C1 segment of cervical spinal cord (tissue), 14 donors: ENCODE measurements at places on chromosomes 11 and 22.

DNA sequence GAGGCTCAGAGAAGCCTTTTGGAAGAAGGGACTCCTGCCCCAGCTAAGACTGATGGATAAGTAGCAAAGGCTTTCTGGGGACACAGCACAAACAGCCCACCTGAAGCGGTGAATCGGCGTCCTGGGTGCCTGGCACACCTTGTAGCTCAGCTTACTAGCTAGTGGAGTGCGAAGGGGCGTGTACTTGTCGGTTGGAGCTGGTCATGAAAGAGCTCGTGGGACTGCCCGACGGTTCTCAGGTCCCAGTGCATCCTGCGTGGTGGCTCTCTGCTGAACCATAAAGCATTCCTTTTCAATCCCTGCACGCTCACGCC, 690 bp upstream of the UVRAG start:
- DNase-seq = no peak

DNA sequence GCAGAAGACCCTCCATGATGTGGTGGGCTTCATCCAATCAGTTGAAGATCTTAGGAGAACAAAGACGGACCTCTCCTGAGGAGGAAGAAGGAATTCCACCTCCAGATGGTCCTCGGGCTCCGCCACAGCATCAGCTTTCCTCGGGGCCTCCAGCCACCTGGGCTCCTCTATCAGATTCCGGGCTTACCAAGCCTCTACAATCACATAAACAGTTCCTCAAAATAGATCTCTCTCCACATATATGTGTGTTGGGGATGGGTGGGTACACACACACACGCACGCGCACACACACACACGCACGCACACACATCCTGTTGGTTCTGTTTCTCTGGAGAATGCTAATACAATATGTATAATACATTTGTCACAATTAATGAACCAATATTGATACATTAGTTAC, 18.8 kb upstream of the NLRP6 start:
- no peak for DNase-seq

- DNase-seq = peak; percentile 42
Observed at GRCh38 chr22:17266251-17266971, 47.2 kb upstream of the ADA2 start.

- no peak for DNase-seq
Observed at GRCh38 chr11:60757231-60757800, 649 bp downstream of the MS4A15 start.

- DNase-seq = no peak
Observed at GRCh38 chr22:46004105-46004866, 27.3 kb upstream of the WNT7B start.

DNA sequence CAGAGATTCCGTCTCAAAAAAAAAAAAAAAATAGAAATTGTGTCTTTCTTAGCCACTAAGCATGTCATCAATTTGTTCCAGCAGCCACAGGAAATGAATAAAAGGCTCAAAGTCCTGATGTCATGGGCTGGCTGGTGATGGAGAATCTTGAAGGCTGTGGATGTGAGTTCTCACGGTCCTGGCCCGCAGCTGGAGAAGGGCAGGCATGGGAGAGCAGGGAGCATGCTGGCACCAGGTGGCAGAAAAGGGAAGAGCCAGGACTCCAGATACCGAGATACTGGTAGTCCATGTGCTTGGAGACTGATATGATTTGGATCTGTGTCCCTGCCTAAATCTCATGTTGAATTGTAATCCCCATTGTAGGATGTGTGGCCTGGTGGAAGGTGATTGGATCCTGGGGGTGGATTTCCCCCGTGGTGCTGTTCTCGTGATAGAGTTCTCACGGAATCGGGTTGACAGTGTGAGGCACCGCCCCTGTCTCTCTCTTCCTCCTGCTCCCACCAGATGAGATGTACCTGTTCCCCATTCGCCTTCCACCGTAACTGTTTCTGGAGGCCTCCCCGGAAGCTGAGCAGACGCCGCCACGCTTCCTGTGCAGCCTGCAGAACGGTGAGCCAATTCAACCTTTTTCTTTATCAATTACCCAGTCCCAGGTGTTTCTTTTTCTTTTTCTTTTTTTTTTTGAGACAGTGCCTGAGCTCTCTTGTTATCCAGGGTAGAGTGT, 18.1 kb downstream of the MRGPRD start:
- no peak for DNase-seq

DNA sequence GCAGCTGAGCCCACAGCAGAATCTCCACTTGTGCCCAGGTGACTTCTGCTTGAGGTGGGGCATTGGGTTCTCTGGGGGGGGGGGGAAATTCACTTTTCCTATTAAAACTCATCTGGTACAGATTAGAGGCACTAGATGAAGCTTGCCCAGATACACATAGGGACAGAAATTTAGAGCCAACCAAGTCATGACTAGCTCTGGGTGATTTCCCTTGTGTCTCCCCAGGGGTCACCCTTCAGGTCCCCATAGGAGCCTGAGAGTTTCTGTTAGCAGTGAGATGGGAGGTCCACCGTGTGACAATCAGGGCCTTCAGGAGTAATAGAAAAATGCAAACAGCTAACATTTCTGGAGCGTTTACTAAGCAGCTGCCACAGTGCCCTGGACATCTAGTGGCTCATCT, 77.0 kb downstream of the NAT10 start:
- DNase-seq = no peak

DNA sequence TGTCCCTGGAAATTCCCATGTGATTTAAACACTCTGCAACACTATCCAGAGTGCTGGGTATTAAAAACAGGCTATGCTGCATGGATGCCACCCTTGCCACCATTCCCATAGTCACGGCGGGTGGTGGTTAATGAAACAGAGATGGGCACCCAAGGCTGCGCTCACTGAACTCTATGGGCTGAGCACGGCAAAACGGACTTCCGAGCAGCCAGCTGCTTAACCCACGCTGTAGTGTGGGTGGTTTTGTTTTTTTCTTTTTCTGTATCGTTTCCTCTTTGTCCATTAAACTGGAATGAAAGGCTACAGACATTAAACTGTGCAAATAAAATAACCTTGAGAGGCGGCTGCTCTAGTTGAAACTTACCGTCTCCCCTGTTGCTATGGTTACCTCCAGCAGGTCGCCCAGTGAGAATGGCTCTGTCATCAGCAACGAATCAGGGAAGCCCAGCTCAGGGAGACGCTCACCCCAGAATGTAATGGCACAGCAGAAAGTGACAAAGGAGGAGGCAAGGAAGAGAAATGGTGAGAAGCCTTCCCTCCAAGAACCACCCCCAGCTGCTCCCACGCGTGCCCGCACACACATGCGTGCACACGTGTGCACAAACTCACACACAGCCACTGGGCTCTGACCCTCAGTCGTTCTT, 102.1 kb downstream of the C11orf91 start:
- no peak for DNase-seq

DNA sequence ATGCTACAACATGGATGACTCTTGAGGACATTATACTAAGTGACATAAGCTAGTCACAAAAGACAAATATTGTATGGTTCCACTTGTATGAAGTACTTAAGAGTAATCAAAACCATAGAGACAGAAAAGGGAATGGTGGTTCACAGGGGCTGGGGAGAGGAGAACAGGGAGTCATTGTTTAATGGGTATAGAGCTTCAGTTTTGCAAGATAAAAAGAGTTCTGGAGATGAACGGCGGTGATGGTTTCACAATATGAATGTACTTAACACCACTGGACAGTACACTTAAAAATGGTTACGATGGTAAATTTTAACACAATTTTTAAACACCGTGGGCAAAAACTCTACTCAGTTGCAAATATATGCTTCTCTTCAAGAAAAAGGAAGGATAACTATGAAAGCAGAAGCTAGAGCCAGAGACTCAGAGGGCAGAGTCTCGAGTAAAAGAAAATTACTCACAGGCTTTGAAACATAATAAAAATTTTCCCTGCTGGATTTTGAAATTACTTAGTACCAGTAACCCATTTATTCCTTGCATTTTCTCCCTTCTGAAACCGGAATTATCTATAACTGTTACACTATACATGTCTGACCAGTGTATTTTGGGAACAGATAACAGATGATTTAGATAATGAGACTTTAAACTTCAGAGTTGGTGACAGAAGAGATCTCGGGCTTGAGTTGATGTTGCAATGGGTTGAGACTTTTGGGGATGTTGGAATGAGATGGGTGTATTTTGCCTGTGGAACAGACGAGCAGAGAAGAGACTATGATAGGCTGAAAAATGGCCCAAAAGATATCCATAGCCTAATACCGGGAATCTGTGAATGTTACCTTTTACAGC, 15.0 kb downstream of the MRTFA start:
- no peak for DNase-seq

GRCh38 chr11:17230867-17231851, 23.4 kb upstream of the PIK3C2A start:
- no peak for DNase-seq

GRCh38 chr11:30879322-30880005, 293.3 kb upstream of the MPPED2 start:
- no peak for DNase-seq

DNA sequence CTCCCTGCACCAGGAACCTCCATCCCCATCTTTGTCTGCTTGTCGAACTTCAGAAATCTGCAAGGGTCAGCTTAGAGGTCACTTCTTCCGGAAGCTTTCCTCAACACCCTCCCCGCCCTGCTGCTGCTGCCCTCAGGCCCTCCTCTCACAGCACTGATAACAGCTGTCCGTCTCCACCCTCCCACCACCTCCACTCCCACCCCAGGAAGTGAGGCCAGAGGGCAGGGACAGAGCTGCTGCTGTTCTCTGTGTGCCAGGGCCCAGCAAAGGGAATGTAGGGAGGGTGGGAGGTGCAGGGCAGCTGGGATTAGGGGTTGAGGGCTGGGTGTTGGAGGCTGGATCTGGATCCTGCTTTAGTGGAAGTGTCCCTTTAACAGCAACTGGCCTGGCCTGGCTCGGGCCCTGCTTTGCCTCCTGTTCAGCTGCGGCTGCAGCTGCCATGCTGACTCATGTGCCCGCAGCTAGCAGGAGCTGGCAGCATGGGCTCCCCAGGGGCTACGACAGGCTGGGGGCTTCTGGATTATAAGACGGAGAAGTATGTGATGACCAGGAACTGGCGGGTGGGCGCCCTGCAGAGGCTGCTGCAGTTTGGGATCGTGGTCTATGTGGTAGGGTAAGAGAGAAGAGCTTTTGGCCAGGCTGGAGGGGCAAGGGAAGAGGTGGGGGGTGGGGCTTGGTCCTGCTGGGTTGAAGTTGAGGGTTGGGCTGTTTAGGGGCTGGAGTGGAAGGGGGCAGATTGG, at the start of gene P2RX6:
TSS of gene P2RX6 (plus strand) at position 440 of the 740 bp plus-strand sequence. CDS start at position 450, 10 bp downstream.
- peak; percentile 50 for DNase-seq

GRCh38 chr22:29310863-29311339, 4.5 kb downstream of the GAS2L1 start:
- peak; percentile 93 for DNase-seq

GRCh38 chr22:30017375-30018223, 62.7 kb upstream of the HORMAD2 start:
- DNase-seq = no peak

DNA sequence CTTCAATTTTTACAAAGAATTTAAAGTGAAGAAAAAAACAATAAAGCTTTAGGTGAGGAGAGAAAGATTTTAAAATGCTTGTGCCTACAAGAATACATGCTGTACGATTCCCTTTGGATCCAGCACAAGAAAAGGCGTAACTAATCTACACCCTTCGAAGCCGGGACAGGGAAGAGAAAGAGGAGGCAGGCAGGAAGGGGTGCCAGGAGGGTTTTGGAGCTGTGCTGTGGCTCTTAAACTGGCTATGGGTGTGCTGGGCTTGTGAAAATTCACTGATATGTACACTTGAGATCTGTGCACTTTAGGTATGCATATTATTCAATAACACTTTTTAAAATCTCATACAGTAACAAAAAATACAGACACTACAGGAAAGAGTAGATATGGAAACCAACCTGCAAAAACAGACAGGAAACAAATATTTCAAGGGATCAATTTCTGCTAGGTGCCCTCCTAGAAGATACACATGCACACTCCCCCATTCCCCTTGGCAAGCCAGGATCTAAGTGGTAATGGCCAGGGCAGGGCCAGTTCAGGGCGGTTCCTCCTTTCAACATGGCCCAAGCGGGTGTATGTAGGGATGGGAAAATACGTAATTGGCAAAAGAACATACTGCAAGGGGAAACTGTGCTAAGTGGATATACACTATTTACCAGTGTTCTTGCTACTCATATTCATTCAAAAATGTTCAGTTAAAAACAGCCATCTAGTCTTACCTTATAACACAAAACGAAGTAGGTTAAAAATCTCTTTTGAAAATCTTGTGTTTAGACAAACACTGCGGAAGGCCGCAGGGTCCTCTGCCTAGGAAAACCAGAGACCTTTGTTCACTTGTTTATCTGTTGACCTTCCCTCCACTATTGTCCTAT, 54.2 kb downstream of the PACSIN2 start:
- no peak for DNase-seq

DNA sequence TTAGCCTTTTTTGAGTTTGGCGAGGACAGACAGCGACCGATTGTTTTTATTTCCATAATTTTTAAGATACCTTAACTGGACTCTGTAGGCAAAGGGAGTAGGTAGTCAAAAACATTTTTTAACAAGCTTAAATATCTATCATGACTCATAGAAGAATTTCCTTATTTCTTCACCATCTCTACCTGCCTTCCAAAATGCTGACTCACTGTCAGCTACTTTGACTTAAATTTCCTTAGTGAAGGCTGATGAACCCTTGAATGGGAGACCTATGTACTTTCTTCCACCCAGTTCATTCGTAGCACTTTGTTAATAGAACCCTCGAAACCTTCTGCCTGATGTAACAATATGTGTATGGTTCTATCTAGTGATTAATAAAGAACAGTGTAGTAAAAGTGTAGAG, 1.1 kb upstream of the MTMR2 start:
- DNase-seq = no peak

DNA sequence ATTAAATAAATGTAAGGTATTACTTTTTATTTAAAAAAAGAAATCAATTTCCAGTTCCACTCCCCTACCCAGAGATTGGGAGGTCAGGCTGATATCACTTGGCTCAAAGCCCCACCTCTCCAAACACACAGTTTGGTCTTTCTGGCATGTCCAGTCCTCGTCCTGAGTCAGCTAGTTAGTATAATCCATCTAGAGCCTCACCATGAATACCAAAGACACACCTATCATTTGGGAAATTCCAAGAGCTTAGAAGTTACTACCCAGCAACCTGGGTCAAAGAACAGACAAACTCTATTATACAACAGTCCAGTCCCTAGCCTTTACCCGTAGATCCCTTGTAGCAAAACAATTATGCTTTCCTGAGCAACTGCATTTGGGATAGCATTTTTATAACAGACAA, 9.4 kb downstream of the TREH start:
- no peak for DNase-seq

GRCh38 chr11:130652671-130653335, 204.4 kb downstream of the ADAMTS15 start:
- DNase-seq = no peak

- no peak for DNase-seq
Observed at GRCh38 chr11:5514841-5515240, 1.7 kb downstream of the UBQLNL start.

DNA sequence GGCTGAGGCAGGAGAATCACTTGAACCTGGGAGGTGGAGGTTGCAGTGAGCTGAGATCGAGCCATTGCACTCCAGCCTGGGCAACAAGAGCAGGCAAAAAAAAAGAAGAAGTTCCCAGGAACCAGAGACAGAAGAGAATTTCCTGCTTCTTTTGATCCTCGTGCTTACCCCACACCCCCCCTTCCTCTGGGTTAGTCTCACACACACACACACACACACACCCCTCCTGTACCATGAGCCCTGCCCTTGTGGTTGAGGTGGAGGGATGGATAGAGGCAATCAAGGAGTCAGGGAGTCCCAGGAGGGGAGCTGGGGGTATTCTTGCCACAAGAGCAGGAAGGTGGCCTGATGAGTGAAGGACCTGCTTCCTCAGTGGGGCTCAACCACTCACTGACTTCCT, 4.1 kb upstream of the UBE2L6 start:
- DNase-seq = no peak
